ENCODE measurements at places on chromosomes 3 and 15. TPM values are rescaled to one million over a fixed set of nuclear protein-coding genes. Genes with fewer than 3 reads are reported as not detected.

Gene RAD51
- polyA plus RNA-seq: 55.0 TPM

Gene NPAP1
- not detected for polyA plus RNA-seq

Gene WDR6
- 114 TPM for polyA plus RNA-seq

Gene HTR3E
- not detected for polyA plus RNA-seq

Gene CYP1A2
- polyA plus RNA-seq: not detected

Gene ACAA1
- polyA plus RNA-seq: 63.9 TPM

Gene TMPRSS7
- not detected for polyA plus RNA-seq

Gene P2RY13
- polyA plus RNA-seq: not detected

Gene OCA2
- not detected for polyA plus RNA-seq

- no peak for DNase-seq
These were observed 73.6 kb upstream of the ACAD9 start for GRCh38 chr3:128805772-128806171.

DNA sequence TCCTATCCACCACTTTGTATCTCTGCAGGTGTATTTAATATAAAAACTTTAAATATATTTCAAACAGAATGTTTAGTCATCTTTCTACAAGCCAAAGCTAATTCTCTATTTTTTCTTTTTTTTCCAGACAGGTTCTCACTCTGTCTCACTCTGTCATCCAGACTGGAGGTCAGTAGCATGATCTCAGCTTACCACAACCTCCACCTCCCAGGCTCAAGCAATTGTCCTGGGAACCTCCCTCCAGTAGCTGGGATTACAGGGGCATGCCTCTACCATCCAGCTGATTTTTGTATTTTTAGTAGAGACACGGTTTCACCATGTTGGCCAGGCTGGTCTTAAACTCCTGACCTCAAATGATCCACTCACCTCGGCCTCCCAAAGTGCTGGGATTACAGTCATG is 202.6 kb downstream of the VGLL3 start:
- DNase-seq: no peak

- no peak for DNase-seq
These were observed 39.0 kb downstream of the CNTN4 start for GRCh38 chr3:2137651-2138050.

DNA sequence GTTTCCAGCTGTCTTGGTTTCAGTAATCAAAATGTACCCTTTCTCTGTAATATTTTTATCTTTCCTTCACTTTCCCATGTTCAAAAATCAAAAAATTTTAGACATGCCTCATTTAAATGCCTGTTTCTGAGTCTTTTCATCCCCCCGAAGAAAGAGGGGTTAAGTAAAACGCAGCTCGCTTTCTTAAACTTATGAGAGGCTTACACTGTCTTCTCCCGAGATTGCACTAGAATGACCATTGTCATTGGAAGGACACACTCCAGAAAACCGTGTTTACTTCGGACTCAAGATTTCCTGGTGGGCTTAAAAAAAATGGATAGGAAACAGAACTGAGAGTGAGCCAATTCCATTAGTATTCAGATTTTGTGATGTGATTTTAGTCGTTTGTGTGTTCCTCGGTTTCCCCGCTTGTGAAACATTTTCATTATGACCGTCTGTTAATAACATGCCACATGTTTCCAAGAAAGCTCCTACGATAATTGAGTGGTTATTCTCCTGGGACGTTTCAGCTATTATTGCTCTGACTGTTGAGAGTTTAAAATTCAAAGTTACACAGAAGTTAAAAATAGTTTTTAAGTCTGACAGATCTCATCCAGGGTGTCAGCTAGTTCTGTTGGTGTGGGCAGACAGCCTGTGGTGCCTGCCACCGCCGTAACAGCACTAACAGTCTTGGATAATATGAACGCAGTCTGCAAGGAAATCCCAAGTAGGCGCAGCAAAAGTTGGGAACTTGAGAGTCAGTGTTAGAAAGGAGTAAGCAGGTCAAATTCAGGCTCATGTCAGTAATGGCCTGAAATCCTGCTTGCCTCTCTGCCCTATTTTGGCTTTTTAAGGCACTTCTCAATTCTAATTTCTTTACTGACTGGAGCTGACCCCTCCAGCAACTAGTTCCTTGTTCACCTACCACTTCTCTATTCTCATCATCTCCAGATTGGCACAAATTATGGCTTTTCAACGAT is 1.5 kb downstream of the CRYBG3 start:
- no peak for DNase-seq

DNA sequence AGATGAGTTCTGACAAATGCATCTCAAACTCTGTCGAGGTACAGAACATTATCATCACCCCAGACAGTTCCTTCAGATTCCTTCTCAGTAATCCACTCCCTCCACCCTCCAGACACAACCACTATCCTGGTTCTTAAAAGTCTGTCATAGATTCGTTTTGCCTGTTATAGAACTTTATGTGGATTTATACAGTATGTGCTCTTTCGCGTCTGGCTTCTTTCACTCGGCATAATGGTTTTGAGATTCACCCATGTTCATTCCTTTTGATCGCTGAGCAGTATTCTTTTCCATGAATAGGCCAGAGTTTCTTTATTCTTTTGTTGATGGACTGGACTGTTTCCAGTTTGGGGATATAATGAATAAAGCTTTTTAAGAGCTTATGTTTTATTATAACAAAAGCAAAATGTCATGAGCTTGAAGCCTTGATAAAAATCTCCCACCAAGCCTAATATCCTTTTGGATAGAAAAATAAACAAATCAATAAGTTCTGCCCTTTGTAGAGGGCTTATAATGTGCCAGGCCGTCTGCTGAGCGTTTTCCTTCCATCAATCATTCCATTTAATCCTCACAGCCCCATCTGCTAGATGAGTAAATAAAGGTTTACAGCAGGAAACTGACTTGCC is 21.3 kb upstream of the RFTN1 start:
- DNase-seq: no peak

DNA sequence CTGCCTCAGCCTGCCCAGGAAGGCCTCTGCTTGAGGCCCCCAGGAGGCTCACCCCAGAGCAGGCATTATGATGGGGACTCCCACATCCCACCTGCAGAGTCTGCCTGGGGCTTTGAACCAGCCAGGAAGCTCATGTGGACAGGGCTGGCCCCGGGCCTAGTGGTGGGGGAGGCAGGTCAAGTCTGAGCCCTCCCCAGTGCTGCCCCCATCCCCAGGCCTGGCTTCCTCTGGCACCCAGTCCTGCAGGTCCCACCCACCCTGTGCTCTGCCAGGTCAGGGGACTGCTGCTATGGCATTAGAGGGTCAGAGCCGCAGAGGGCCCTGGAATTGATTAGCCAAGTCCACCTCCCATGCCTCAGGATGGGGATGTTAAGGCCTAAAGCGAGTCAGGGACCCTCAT is 17.6 kb upstream of the VPS33B start:
- DNase-seq: no peak

- DNase-seq: no peak
These were observed 725 bp downstream of the SRP14 start for GRCh38 chr15:40038275-40038637.

GRCh38 chr3:102297072-102297658 is 137.7 kb upstream of the ZPLD1 start:
- DNase-seq: no peak

GRCh38 chr3:30342318-30343060 is 263.9 kb upstream of the TGFBR2 start:
- DNase-seq: no peak

- DNase-seq: no peak
These were observed 239.5 kb downstream of the ZPLD1 start for GRCh38 chr3:102674284-102674683.

GRCh38 chr3:117748131-117748530 is 1038.6 kb downstream of the TUSC7 start:
- no peak for DNase-seq

DNA sequence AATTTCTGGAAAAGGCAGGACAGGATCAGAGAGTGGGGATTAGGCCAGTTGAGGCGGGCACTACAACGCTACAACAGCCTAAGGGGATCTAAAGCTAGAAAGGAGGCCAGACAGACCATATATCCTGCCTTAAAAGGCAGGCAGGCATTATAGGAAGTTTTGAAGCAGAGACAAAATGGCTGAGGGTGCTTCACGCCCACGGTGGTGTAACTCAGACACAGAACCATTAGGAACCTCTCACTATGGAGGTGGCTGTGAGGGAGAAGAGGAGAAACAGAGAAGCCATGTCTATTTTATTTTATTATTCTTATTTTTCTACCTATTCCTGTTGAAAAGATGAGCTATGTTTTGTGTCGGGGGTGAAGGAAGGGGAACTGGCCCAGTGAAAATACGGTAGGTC is 2.1 kb upstream of the USP4 start:
- DNase-seq: no peak
